HCT116 (cell line): ENCODE measurements at places on chromosomes 2 and 18.
A peak's percentile ranks its signal among the peaks of the same experiment; 100 is the strongest.

DNA sequence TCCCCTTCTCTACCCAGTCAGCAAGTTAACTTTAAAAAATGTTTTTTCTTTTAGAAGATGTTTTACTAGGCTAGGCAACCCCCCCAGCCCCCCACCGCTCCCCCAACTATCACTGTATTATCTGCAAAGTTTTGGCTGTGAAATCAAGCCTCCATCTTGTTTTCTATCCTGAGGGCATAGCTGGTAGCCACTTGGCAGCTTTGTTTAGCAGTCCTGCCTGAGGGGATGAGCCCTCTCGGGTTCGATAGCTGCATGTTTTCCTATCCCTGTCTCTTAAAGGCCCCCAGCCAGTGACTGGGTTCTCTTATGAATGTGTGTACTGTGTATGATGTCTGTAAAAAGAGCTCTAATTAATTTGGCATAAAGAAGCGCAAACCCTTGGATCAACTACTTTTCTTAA lies 43.4 kb downstream of the MRO start:
- DNase-seq, result no peak

GRCh38 chr2:178452334-178452733 lies 1.2 kb downstream of the PJVK start:
- DNase-seq, result no peak

DNA sequence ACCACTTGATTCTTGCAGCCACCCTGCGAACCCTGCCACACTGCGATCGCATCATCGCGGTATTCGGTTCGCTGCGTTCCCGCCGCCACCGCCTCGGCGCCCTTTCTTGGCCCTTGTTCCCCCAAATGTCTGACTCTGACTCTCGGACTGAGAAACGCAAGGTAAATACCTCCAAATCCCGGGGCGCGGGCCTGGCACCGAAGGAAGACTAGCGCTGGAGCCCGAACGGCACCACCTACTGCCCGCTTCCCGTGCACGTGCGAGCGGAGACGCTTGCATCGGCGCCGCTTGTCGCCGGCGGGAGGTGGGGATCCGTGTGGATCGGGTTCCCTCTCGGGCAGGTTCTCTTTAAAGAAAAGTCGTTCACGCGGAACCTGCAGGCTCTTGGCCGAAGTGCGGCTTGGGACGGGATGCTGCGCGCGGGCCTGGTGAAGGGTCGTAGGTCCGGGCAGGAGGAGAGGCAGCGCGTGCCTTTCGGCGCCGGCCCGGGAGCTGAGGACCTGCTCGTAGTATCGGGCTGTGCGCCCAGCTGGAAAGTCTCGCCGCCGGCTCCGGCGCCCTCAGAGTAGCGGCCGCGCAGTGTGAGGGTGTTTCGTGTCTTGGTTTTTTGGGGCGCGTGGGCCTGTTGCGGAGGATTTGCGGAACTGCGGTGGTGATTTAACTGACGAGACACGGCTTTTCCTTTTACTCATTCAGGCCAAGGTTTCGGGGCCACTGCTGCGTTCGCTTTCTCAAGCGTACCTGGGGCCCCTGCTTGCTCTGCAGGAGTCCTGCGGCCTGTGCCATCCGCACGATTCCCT lies 514 bp downstream of the BCL2L11 start:
- no peak for DNase-seq

GRCh38 chr2:159140070-159140769 lies 146.3 kb downstream of the WDSUB1 start:
- DNase-seq, result no peak

GRCh38 chr2:178457390-178457886 lies 6.3 kb downstream of the PJVK start:
- DNase-seq, result no peak

DNA sequence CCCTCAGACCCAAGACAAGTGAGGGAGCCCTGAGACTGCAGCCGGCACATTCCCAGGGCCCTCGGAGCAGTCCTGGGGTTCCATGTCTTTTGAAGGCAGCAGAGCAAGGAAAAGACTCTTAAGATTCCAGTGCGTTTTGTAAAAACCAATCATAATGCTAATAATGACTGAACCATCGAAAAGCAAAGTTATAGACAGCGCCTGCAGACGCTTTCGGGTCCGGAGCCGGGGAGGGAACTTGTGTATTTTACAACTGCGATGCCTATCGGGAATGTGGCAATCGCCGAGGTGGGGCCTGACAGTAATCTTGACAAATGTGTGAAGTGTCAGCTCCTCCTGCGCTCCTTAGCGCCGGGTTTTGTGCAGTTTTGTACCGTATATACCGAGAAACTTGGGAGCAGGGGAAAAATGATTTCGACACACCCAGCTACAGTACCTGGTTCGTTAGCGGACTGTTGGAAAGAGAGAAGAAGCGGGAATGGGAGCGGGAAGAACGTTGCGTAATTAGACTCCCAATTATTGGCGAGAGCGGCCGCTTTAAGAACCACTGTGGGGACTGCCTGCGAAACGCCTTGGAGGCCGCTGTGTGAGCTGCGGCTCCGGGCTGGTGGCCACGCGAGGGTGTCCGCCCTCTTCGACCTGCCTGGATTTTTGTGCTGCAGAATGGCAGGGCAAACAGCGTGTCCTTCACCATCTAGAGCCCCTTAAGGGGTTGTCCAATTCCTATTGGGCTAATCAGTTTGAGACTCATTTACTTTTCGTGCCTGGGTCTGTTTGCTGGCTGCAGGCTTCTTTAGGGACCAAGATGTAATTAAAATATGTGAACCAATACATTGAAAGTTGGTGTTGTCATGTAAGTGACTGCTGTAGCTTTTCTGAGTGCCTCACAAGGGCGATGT lies 2.4 kb downstream of the EPAS1 start:
- DNase-seq, result no peak

DNA sequence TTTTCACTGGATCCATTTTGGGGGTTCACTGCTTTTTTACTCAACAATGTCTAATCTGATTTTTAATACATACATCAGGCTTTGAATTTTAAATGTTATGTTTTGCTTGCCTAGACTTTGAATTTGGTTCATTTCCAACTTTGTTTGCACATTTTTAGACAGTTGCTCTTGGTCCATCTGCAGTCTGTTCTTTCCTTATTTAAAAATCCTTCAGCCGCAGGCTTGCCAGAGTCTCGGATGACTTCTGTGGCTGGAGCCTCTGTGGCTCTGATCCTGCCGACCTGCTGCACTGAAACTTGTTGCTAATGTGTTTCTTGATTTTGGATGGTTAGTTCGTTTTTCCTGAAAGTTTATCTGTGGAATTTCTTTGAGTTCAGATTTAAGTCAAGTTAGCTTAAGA lies 172.0 kb upstream of the ALKAL2 start:
- no peak for DNase-seq

DNA sequence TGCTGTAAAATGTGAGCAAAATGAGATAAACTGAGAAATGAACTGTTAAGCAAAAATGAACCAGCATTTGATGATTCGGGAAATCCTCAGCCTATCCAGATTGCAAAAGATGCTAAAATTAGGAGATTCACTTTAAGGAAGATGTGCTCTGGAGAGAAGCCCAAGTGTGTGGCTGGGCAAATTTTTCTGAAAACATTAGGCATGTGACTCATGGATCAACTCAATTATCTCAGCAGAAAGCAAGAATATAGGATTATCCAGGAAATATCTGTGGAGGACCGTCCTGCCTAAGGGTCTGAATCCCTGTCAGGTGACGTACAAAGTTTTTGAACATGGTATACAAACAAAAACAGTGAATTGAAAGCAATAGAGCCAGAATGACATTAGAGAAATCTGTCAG lies 1268.3 kb upstream of the TMEFF2 start:
- no peak for DNase-seq

DNA sequence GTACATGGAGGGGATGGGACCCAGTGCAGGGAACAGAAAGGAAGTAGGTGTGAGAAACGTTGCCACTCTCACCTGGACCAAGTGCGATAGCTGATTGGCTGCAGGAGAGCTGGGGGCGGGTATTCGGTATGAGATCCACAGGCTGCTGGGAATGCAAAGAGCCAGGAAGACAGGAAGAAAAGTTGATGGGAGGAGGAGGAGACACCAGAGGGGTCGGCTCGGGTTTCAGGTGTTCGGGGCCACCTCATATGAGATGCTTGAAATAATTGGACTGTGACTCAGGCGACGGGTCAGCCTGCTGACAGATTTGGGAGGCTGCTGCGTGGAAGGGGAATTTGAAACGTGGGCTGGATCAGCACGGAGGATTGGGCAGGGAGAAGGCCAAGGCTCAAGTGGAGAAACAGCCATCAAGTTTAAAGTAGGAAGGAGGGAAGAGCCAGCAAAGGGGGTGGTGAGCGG lies 65.1 kb downstream of the MRPS9 start:
- DNase-seq, result peak; percentile 64

DNA sequence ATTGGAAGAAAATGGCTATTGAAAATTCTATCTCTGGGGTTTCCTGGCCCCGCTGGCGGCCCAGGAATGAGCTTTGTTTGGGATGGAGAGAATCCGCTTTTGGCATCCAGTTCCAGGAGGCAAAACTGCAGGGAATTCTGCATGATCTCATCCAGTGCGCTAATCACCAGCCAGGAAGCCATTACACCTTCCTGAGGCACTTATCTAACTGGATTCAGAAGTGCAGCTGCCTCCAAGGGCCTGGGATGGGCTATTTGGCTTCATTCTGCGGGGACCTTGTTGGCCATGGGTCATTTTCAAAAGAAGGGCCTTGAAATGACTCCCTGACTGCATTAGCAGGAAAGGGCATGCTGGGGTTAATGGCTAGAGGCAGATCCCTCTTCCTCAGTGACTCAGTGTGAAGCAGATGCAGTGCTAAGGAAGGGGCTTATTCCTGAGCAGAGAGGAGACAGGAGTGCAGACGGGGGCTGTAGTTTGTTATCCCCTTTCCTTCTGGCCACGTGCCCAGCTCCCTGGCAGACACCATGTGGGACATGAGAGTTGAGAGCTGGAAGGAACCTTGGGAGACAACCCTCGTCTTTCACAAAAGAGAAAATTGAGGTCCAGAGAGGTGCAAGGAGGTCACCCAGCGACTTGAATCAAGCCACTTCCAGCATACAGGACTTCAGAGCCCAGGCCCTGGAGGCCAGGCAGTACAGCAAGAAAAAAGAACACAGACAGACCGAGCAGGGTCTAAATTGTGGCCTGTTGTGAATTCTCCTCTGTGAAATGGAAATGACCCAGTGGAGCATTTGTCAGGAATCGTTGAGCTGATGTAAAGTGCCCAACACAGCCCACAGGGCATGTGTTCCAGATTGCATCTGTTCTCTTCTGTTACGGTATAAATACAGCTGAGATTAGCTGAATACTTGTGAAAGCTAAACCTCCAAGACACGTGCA lies 161.8 kb downstream of the PRKCE start:
- no peak for DNase-seq

DNA sequence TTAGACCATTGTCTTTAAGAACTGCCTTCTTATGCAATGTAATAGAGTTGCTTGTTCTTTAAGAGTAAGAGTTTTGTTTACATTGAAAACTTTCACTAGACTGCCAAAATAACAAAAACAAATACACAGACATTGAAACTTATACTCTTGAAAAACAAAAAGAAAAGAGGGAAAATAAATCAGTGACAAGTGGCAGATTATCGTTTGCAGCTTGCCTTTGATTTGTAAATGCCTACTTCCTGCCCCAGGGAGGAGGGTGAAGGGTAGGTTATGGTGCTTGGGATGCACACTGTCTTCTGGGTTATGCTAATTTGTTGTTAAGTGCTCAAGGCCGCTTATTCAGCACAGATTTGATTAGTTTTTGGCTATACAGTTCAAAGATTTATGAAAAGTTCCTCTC lies 198.7 kb downstream of the TGIF1 start:
- no peak for DNase-seq

- DNase-seq, result no peak
Measured at GRCh38 chr2:149832324-149832723, 244.7 kb upstream of the MMADHC start.

GRCh38 chr2:121501031-121501430 lies 29.6 kb upstream of the RNU4ATAC start:
- no peak for DNase-seq
